Stimulated activated CD8-positive, alpha-beta memory T cell treated with anti-CD3 and anti-CD28 coated beads, Interleukin-15, amount 100 ng/mL, for 1 hour (primary cell): ENCODE measurements at places on chromosomes 16 and 17.
A peak's percentile ranks its signal among the peaks of the same experiment; 100 is the strongest.

DNA sequence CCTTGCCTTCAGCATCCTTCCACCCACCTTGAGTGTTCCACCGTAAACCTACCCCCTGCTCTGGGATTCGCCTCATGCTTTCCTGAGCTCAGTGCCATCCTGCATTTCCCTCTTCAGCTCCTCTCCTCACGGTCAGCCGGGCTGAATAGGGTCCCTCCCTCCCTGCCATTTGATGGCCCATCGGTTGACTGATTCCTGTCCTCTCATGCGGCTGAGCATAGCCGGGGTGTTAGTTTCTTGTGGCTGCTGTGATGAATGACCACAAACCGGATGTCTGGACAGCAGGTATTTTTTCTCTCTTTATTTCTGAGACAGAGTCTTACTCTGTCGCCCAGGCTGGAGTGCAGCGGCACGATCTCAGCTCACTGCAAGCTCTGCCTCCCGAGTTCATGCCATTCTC lies 44.1 kb upstream of the MGAT5B start:
- DNase-seq = no peak

GRCh38 chr17:57722704-57723043 lies 22.4 kb downstream of the CCDC182 start:
- DNase-seq = no peak

DNA sequence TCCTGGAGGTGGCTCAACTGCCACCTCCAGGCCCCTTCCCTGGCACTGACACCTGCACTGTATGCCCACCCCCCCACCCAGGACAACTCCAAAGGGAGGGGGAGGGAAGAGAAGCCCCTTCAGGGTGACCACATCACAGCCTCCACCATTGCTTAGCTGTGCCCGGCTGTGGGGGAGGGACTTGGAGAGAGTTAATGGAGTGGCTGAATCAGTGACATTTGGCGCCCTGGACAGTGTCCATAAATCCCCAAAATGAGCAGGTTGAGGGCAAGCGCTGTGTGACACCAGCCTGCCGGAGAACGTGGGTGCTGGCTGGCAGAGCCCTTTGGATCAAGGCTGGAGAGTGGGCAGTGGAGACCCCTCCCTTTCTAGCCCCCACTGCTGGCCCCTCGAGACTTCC lies 883 bp downstream of the USH1G start:
- no peak for DNase-seq

DNA sequence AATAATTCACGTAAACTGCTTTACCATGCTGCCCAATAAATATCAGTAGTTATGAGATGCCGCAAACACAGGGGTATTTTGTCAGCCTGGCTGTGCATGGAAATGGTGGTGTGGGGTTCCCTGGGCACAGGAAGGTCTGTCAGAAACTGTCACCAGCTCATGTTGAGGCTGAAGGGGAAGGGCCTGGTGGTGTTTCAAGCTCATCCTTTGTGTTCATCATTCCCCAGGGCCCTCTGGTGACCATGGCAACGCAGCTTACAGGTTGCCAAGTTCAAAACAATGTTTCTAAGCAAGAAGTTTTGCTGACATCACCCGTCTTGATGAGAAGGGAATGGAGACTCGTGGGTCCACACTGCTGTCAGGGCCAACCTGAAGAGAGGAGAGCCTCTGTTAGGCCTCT lies 348.9 kb upstream of the C16orf82 start:
- DNase-seq = no peak

- DNase-seq = peak; percentile 4
Measured at GRCh38 chr17:10729334-10730193, at the start of gene TMEM220. Gene TMEM220, minus strand, starts transcription at chr17:10730023. Its CDS starts 172 bp downstream, at chr17:10729851.

DNA sequence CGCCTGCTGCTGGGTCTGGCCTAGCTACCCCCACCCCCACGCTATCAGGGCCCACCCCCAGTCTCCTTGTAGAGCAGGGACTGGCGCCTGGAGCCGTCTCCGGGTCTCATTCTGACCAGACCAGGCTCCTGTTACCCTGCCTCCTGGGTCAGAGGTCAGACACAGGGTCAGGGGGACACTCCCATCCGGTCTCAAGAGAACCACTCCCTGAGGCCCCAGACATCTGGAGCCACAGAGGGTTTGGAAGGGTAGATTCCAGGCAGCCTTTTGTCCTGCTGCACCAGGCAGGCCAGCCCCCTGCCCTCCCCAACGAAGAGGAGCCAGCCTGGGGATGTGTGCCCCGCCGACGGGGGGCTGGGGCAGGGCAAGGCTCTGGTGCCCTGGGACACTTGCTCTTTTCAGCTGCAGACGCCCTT lies 944 bp upstream of the WFIKKN1 start:
- DNase-seq = no peak

DNA sequence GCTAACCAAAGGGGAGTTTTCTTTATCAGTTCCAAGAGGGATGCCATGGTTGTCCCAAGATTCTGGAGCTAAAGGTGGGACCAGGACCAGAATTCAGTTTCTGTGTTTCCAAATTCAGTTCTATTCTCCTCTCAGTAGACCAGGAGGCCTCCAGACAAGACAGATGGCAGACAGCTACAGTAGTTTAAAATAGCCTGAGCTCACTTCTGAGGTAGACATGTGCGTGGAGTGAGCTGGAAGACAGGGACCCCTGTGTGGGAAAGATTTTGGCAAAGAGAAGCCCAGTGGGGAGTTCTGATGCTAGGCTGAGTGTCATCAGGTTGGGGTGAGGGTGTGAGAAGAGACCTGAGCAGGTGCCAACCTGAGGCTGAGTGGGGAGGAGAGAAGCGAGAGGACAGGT lies 95.4 kb downstream of the PRKCB start:
- no peak for DNase-seq

DNA sequence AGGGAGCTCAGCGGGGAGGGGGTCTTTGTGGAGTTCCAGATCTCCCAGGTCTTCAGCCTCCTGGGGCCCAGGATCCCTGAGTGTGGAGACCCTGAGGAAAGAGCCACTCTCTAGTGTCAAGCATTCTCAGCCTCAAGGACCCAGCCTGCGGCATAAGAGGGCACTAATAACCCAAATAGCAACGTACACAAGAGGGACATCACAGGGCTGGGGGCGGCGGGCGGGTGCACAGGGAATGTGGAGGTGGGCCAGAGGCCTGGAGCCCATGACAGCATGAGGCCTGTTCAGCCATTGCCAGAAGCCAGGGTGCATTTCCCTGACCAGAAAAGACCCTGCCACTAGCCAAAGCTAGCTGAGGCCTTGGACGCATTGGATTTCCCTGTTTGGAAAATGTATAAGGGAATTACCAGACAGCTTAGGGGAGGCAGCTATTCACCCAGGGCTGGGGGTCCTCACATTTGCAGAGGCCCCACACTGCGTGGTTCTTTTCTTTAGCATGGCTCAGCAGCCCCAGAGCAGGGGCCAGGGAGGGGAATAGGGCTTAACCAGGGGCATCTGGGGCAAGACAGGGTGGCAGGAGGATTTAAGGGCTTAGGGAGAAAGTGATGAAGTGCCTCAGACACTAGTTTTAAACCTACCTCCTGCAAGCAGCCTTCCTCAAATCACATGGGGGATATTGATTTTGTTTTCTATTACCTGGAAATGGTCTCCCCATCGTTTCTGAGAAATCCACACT lies 13.5 kb upstream of the ALOX15B start:
- no peak for DNase-seq

DNA sequence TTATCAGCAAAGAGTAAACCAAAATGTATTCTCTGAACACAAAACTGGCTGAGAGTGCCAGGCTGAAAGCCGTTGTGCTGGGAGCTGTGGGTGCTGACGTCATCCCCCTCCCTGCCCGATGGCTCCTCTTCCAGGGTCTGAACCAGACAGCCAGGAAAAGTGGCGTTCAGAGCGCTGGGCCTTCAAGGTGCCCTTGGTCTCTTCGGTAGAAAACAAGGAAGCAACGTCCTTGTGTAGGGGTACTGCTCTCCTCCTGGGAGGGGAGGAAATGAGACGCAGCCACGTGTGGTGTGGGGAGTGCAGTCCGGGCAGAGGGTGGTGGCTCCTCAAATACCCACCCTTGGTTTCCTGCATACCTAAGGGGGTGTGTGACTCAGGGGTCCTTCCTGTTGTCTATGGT lies 394.7 kb downstream of the SEC14L1 start:
- no peak for DNase-seq

DNA sequence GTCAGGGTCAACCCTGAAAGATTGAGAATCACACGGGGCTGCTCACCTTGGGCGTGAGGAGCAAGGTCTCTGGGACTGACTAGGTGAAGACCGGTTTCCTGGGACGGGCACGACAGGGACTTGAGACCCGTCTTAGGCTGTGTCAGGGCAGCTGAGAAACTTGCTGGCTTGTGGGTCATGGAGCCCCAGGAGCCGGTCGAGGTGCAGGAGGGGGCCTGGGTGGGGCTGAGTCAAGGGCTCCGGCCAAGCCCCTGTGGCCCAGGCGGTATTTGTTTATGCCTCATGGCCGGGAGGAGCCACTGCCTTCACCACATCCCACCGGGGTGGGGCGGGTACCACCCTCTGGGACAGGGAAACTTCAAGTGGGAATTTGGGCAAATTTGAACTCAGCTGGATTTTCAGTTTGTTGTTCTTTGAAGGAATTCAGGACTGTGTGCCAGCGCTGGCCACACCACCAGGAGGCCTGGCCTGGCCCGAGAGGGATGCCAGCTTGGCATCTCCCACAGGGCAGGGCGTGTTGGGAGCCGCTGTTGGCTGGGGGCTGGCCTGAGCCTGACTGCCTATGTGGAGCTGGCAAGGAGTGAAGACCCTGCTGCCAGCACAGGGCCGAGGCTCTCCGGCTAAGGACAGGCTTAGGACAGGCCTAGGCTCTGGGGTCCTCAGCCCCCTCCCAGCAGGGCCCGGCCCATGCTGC lies 116.1 kb downstream of the METRNL start:
- no peak for DNase-seq

- no peak for DNase-seq
Measured at GRCh38 chr16:25148568-25149215, 37.1 kb downstream of the LCMT1 start.

DNA sequence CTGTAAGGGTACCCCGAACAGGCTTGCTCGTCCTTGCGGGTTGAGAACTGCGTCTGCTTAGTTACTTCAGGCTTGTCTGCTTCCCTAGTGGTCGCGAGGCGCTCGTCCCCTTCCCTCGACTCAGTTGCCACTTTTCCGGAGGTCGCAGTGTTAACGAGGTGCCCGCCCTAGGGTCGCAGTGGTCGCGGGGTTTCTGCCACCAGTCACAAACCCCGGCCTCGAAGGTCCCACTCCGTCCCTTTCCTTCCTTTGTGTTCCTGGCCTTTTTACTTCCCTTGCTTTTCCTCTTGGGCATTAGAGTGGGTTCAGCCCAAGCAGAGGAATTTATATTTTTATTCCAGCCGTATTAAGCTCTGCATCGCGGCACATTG lies 299 bp downstream of the NUP85 start:
- DNase-seq = no peak

DNA sequence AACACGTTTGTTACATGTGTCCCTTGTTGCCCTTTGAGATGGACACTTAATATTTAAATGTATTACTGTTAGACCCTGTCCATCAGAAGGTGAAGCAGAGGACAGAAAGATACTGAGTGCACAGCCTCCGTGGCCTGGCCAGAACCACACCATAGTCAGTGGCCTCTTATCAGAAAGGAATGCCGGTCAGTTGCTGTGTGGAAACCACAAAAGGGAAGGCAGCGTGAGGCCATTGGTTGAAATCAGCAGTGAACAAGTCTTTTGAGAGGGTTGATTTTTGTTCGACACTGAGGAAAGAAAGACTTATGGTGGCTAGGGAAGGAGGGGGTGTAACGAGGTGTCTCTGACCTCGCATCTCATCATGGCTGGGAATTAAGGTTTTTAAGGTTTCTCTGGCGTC lies 85.4 kb upstream of the CLEC18A start:
- DNase-seq = no peak

DNA sequence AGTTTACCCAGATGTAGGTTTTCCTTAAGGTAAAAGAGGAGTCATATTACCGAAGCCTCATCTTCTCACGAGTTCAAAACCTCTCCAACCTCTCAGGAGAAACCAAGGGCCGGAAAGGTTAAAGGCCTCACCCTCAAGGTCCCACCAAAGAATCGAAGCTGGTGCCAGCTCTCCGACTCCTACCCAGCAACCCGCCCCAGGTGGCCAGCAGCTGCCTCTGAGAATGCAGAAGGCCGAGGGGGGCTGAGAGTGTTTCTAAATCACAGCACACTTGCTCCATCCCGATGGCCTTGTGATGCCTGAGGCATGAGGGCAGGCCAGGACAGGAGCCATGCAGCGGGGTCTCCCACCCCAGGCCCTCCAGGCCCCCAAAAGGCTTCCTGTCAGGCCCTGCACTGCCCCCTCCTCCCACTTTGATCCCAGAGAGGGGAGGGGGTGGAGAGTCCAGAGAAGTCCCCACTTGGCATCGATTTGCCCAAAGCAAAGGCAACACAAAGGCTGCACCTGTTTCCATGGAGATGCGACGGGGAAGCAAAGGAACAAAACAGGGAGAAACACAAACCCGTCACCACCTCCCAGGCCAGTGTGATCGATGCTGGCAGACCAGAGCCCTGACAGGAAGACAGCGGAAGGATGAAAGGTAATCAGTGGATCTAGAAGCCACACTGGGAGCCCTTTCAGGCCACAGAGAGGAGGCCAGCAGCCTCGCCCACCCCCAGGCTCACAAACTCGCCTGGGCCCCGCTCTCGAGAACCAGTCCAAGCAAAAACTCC lies 39.0 kb downstream of the CUEDC1 start:
- DNase-seq = no peak

- DNase-seq = no peak
Measured at GRCh38 chr17:75010683-75011400, 1.6 kb upstream of the MRPL58 start.

DNA sequence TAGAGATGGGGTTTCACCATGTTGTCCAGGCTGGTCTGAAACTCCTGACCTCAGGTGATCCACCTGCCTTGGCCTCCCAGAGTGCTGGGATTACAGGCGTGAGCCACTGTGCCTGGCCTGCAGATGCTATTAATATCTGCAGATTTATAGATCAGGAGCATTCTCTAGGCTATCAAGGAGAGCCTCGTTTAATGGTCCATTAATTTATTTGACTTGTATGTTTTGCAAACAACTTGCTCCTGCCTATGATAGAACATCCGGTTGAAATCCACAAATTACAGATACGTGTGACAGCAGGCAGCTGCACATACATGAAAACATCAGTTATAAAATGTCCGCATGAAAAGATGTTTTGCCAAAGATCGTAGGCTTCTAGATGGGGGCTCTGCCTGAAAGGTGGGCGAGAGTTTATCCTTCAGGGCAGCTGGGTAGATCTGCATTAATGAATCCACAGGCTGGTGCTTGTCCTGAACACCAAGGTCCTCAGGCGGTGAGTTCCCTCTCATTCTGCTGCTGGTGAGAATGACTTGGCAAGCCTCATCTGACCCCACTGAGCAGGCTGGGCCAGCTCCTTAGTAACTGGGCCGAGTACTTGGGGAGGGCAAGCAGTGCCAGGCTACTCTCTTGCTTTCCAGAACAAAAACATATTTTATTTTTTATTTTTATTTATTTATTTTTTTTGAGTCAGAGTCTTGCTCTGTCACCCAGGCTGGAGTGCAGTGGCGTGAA lies 37.1 kb upstream of the MGAT5B start:
- DNase-seq = no peak
